Left ventricle myocardium inferior (tissue), 1 donor: ENCODE measurements at places on chromosomes 12 and 14.

DNA sequence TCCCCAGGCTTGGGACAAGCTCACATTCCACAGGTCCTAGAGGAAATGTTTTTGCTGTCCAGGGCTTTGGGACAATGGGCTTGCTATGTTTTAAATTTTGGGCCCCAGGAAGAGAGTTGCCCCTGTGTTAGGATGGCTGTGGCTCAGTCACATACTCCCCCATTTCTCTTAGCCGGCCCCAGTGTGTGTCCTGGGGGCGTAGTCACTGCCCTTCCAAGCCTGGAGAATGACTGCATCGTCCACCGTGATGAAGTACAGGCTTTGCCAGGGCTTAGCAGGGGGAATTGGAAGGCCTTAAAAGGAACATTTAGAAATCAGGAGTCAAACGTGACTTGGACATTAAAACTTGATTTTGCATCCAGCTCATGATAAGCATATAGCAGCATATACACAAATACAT lies 293.6 kb downstream of the CACNA1C start:
- DNase-seq: no peak
- peak overlapping the region; percentile 40 for H3K27ac ChIP-seq
- H3K4me3 ChIP-seq: no peak overlapping the region
- no peaks in the 10 kb centered on the region for H3K27me3 ChIP-seq
- peaks cover 95% of the 10 kb centered on the region for H3K4me1 ChIP-seq

- H3K4me3 ChIP-seq: no peak overlapping the region
- no peaks in the 10 kb centered on the region for H3K4me1 ChIP-seq
- H3K27ac ChIP-seq: no peak overlapping the region
- no peak for DNase-seq
- H3K36me3 ChIP-seq: no peaks in the 10 kb centered on the region
- H3K27me3 ChIP-seq: peaks cover 97% of the 10 kb centered on the region
Measured at GRCh38 chr14:95885866-95886265, 9.2 kb downstream of the TUNAR start.

DNA sequence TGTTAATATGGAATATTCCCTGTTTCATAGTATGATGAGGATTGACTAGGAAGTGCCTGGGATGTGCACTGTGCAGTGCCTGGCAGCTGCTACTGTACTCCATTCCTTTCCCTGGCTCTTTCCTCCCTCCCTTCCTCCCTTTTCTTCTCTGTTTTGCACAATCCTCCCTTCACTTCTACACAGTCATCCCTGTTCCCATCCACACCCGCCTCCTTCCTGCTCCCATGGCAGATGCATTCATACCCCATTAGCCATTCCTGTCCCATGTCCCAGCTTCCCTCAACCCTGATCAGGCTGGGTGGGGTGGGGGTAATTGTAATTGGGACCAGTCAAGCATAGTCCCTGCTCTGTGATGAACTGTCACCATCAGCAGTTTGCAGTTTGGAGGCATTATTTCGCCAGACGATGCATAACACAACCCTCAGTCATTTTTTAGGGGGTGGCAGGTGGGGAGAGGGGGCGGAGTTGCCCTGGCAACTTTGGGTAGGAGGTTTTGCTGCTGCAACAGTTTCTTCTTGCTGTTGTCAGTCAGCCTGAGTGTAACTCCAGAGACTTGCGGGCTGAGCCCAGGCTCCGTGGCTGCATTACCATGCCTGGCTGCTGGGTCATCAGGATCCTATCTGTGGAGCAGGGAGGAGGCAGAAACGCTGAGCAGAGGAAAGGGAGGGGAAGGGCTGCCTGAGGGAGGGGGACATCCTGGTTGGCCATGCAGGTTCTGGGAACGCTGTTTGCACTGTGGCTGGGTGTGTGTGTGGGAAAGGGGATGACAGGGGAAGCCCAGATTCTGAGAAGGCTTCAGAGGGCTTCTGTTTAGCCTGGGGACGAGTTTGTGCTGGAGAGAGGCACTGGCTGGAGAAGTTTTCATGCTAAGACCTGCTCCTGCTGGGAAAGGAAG lies 4.1 kb upstream of the KRT84 start:
- peaks cover 12% of the 10 kb centered on the region for H3K4me1 ChIP-seq
- H3K4me3 ChIP-seq: no peak overlapping the region
- H3K27ac ChIP-seq: no peak overlapping the region
- H3K27me3 ChIP-seq: peaks cover 30% of the 10 kb centered on the region
- DNase-seq: no peak

- no peak overlapping the region for H3K27ac ChIP-seq
- no peaks in the 10 kb centered on the region for H3K36me3 ChIP-seq
- DNase-seq: no peak
- no peak overlapping the region for H3K4me3 ChIP-seq
- no peaks in the 10 kb centered on the region for H3K27me3 ChIP-seq
Measured at GRCh38 chr14:51079085-51079484, 15.8 kb downstream of the TRIM9 start.

GRCh38 chr14:99432485-99432884 lies 48.2 kb downstream of the SETD3 start:
- DNase-seq: no peak
- H3K27me3 ChIP-seq: no peaks in the 10 kb centered on the region
- H3K4me1 ChIP-seq: peaks cover 32% of the 10 kb centered on the region
- H3K4me3 ChIP-seq: no peak overlapping the region
- H3K27ac ChIP-seq: no peak overlapping the region
- H3K36me3 ChIP-seq: peaks cover 38% of the 10 kb centered on the region

- H3K4me1 ChIP-seq: peaks cover 85% of the 10 kb centered on the region
- peak overlapping the region; percentile 11 for H3K4me3 ChIP-seq
Measured at GRCh38 chr12:121789800-121790728, 3.4 kb downstream of the RHOF start.

DNA sequence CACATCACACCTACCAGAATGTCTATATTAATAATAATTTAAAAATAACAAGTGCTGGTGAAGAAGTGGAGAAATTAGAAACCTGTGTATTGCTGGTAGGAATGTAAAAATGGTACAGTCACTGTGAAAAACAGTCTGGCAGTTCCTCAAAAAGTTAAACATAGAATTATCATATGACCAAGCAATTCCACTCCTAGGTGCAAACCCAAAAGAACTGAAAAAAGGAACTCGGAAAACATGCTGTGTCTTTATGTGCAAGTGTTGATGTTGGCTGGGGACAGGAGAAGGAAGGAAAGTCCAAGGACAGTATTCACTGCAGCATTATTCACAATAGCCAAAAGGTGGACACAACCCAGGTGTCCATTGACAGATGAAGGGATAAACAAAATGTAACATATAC lies 146.5 kb downstream of the TTC7B start:
- H3K27ac ChIP-seq: no peak overlapping the region
- no peak for DNase-seq
- H3K36me3 ChIP-seq: peaks cover 19% of the 10 kb centered on the region
- H3K4me1 ChIP-seq: peaks cover 43% of the 10 kb centered on the region
- H3K27me3 ChIP-seq: no peaks in the 10 kb centered on the region

GRCh38 chr12:459430-460258 lies at the start of gene B4GALNT3:
Gene B4GALNT3 (plus strand): TSS chr12:459939. CDS start chr12:460377, 438 bp downstream.
- H3K27ac ChIP-seq: peak within 1 kb of the TSS; percentile 91
- H3K36me3 ChIP-seq: no peaks in the 10 kb centered on the region
- peak; percentile 61 for DNase-seq
- H3K4me3 ChIP-seq: peak within 1 kb of the TSS; percentile 75
- peaks cover 62% of the 10 kb centered on the region for H3K27me3 ChIP-seq
- peaks cover 68% of the 10 kb centered on the region for H3K4me1 ChIP-seq

DNA sequence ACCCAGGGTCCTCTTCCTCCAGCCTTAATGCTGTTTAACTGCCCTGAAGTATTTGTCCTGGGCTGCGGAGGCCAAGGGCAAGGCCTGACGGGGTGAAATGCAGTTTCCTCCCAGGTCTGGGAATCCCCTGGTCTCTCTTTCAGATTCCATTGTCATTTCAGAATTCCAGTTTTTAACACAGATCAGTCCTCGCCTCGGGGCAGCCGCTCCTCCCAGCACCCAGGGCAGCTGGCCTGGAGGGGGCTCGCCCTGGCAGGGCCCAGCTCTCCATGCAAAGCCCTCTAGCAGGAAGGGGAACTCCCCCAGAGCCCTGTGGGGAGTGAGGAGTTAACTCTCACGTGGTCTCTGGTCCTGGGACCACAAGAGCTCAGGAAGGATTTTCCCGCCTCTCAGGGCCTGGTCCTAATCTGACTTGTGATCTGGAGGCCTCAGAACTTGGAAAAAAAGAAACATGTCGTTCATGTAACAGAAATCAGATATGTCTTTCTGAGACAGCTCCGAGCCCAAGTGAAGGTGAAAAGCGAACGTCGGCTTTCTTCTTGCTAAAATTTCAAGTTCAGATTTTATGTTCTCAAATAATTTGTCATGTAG lies 265.6 kb upstream of the SFSWAP start:
- no peaks in the 10 kb centered on the region for H3K36me3 ChIP-seq
- H3K27me3 ChIP-seq: peaks cover 46% of the 10 kb centered on the region
- no peaks in the 10 kb centered on the region for H3K4me1 ChIP-seq
- H3K4me3 ChIP-seq: no peak overlapping the region

DNA sequence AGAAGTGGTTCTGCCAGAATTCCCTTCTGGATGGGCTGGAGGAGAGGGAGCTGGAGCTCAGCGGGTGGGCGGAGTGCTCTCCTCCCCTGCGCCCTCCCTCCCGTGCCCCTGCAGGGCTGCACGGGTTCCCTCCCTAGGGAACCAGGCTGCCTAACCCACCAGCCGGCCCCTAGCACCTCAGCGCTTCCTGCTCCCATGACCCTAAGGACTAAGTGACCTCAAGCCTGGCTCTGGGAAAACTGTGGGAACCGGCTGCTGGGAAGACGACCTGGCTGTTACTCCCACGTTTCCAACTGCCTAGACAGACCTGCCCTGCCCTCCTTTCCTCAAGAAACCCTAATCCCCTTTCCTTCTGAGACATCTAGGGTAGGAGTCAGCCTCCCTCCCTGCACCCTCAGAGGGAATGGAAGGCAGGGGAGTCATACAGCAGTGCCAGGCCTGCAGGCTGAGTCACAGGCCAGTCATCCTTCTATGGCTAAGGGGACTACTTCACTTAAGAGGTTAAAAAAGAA lies 31.5 kb downstream of the SLC6A12 start:
- H3K36me3 ChIP-seq: no peaks in the 10 kb centered on the region
- H3K27me3 ChIP-seq: no peaks in the 10 kb centered on the region
- peaks cover 53% of the 10 kb centered on the region for H3K4me1 ChIP-seq
- DNase-seq: peak; percentile 41
- peak overlapping the region; percentile 83 for H3K27ac ChIP-seq

- DNase-seq: no peak
- H3K4me1 ChIP-seq: no peaks in the 10 kb centered on the region
- H3K4me3 ChIP-seq: no peak overlapping the region
- H3K36me3 ChIP-seq: no peaks in the 10 kb centered on the region
Measured at GRCh38 chr14:64478634-64479250, 13.4 kb downstream of the AKAP5 start.

GRCh38 chr12:40988355-40988754 lies 199.8 kb upstream of the PDZRN4 start:
- H3K4me3 ChIP-seq: no peak overlapping the region
- no peak for DNase-seq
- H3K27ac ChIP-seq: no peak overlapping the region
- no peaks in the 10 kb centered on the region for H3K27me3 ChIP-seq
- H3K4me1 ChIP-seq: no peaks in the 10 kb centered on the region

DNA sequence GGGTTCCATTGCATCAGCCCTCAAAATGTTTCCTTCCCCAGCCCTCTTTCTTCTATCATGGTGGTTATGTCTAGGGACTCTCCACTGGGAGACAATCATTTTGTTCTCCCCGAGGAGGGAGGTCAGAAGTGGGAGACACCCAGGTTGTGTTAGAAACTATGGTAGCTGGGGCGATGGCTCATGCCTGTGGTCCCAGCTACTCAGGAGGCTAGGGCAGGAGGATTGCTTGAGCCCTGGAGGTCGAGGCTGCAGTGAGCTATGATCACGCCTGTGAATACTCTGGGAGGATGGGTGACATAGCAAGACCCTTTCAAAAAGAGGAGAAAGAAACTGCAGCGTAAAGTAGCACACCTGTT lies 13.0 kb upstream of the LRRC23 start:
- no peaks in the 10 kb centered on the region for H3K36me3 ChIP-seq
- peak overlapping the region; percentile 94 for H3K27ac ChIP-seq
- no peaks in the 10 kb centered on the region for H3K27me3 ChIP-seq
- peak overlapping the region; percentile 68 for H3K4me3 ChIP-seq

- no peak overlapping the region for H3K4me3 ChIP-seq
- no peaks in the 10 kb centered on the region for H3K36me3 ChIP-seq
- no peaks in the 10 kb centered on the region for H3K4me1 ChIP-seq
- H3K27ac ChIP-seq: no peak overlapping the region
- no peaks in the 10 kb centered on the region for H3K27me3 ChIP-seq
- DNase-seq: no peak
Measured at GRCh38 chr14:87042354-87042753, 950.6 kb downstream of the GALC start.

DNA sequence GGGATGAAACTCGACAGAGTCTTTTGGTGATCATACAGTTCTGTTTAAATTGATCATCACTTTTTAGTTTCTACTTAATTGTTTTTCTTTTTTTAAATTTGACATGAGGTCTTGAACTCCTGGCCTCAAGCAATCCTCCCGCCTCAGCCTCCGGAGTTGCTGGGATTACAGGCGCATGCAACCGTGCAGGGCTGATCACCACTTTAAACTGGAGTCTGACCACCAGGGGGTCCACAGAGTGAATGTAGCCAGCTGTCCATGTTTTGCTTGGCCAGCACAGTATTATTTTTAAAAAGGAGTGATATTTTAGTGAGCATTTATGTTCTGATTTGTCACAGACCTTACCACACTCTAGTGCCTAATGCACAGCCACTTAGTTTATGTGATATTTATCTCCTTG lies 10.7 kb downstream of the DAAM1 start:
- peak overlapping the region; percentile 74 for H3K27ac ChIP-seq
- peaks cover 94% of the 10 kb centered on the region for H3K4me1 ChIP-seq
- DNase-seq: no peak
- no peaks in the 10 kb centered on the region for H3K36me3 ChIP-seq
- H3K4me3 ChIP-seq: no peak overlapping the region

DNA sequence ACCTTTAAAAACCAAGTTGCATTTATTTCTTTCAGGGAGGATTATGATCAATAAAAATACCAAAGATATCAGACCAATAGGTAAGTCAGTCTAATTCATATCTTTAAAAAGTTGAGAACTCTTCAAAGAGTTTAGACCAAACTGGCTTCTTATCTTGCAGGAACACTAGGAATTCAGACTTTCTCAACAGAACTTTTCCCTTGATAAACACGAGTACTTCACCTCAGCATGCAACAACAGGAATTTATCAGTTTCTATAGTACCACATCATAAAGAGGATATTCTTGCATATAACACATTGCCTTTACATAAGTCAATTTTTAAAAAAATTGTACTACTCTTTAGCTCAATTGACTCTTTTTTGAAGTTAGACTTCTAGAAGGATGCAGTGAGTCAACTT lies 68.2 kb downstream of the DNAI7 start:
- no peak for DNase-seq
- no peak overlapping the region for H3K4me3 ChIP-seq
- no peaks in the 10 kb centered on the region for H3K4me1 ChIP-seq
- no peak overlapping the region for H3K27ac ChIP-seq
- H3K36me3 ChIP-seq: no peaks in the 10 kb centered on the region
- no peaks in the 10 kb centered on the region for H3K27me3 ChIP-seq

GRCh38 chr12:24898185-24898584 lies 50.7 kb downstream of the BCAT1 start:
- no peak for DNase-seq
- H3K4me1 ChIP-seq: peaks cover 16% of the 10 kb centered on the region
- no peak overlapping the region for H3K27ac ChIP-seq
- H3K4me3 ChIP-seq: no peak overlapping the region
- H3K36me3 ChIP-seq: no peaks in the 10 kb centered on the region
